NCI-H2171 (cell line): ENCODE measurements at places on chromosomes 6 and 20.

DNA sequence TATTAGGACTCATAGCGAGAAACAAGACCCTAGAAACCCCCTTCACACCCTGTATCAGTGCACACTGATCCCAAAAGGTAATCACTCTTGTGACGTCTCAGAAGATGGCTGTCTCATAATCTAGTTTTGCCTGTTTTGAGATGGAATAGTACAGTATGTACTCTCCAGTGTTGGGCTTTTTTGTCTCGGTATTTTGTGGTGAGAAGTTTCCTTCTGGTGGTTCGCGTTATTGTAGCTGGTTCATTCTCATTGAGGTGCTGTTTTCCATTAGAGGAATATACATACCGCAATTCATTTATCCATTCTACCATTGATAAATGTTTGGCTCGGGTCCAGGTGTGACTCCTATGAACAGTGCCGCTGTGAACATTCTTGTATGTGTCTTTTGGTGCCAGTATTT lies 27.9 kb upstream of the MAP3K4 start:
- no peak for DNase-seq

- DNase-seq: no peak
Observed at GRCh38 chr20:5056801-5057599, 55.7 kb upstream of the SLC23A2 start.

- no peak for DNase-seq
Observed at GRCh38 chr20:53092772-53093300, 120.7 kb downstream of the TSHZ2 start.

DNA sequence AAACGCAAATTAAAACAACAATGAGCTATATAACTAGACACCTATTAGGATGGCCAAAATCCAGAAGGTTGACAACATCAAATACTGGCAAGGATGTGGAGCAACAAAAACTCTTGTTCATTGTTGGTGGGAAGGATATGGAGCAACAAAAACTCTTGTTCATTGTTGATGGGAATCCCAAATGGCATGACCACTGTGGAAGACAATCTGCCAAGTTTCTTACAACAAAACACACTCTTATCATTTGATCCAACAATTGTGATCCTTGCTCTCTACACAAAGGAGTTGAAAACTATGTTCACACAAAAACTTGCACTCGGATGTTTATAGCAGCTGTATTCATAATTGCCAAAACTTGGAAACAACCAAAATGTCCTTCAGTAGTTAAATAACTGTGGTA lies 61.8 kb upstream of the LAMA2 start:
- no peak for DNase-seq

- DNase-seq: no peak
Observed at GRCh38 chr6:157516319-157517026, 135.5 kb downstream of the ZDHHC14 start.

- no peak for DNase-seq
Observed at GRCh38 chr6:57434944-57435343, 117.5 kb downstream of the PRIM2 start.

GRCh38 chr6:25578538-25578937 lies 73.5 kb upstream of the SCGN start:
- no peak for DNase-seq

DNA sequence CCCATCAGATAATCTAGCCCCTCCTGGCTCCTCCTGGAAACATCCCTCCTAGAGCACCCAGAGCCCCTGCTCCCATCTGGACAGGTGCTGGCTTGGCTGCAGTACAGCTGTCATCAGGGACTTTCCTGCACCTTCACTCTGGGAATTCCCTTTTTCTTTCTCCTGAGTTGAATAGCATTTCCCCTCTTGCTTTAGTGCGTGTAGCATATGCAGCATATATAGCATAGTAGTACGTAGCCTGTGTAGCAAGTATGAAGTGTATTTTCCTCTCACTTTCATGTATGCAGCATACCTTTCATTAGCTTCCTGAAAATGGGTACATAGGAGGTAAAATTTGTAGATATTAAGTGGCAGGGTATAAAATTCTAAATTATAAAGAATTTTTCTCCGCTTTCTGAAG lies 352.9 kb downstream of the ESR1 start:
- DNase-seq: no peak

DNA sequence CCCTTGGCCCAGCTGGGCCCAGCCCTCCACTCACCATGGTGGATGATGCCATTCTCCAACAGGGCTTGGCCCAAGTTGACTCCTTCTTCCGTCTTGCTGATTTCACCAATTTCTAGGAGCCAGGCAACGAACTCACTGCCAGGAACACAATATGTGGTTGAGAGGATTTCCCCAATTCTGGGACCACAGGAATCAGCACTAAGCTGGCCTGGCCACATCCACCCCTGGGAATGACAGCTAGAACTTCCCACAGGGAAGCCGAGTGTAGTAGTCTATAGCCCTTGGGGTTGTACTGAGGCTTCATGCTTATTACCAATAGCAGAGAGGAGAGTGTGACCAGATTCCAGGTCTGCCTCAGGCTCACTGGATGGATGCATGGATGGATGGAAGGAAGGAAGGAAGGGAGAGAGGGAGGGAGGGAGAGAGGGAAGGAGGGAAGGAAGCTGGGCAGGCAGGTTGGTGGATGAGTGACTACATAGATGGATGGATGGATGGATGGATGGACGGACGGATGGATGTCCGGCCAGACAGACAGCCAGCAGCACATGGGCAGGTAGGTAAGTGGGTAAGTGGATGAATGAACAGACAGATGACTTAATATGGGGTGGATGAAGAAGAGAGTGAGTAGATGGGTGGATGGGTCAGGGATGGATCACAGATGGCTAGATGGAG lies 146.5 kb downstream of the PREX1 start:
- DNase-seq: no peak

DNA sequence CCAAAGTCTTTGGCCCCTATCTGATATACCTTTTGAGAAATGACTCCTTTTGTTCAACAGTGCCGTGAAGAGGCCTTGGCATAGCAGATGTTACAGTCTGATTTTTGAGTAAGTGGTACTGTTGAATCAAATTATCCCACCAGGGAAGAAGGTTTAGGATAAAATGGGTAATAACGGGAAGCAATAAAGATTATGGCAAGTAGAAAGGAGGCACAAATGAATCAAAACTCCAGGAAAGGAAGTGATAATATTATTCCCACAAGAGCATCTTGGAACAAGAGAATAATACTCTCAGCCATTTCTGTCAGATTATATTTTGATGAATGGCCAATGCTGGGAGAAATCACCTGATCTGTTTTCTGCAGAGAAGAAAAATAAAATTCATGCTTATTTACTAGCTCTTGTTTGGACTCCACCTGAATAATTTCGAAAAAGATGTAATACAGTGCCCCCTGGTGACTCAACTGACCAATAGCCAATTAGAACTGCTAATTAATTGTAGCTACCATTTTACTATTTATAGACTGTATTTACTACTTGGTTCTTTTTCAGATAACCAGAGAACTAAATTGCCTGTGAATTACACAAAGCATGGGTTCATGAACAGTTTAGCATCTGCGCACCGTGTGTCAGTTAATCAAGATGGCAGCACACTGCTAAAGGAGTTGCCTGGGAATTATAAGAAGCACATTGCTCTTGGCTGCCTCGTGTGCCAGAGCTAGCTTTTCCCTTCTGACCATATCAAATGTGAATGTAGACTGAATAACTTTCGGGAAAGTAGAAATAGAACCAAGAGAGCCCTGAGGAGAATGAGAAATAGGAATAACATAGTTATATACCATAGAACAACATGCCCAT lies 78.5 kb upstream of the TRDN start:
- no peak for DNase-seq

DNA sequence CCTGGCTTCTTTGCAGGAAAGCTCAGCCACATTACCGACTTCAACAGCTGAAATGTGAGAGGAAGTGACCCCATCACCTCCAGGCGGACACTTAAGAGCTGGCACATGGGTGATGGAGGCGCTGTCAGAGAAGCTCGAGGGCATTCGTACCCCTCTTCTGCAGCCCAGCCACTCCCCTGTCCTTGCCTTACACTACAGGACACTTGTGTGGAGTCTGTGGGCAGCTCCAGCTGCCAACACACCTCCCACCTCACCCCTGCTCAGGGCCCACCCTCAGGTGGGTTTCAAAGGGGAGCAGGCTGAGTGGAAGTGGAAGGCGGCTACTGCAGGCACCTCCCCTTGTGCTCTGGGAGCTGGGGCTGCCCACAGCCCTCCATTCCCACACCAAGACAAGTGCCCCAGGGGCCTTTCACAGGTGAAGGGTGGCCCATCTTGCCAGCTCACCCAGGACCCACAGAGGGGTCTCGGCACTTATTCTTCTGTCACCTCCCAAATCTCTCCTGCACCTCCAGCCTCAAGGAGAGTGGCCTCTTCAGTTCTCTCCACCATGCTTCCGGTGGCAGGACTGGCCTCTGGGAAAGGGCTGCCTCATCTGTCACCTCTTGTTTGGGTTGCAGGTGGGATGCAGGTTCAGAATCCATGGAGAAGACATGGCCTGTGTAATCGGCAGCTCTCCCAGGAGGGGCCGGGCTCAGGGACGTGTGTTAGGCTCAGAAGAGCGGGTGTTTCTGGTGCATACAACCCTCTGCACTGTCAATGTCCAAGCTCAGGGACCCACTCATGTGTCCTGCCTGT lies 49.8 kb downstream of the IRF4 start:
- DNase-seq: no peak

GRCh38 chr20:45291526-45291925 lies 15.1 kb upstream of the RBPJL start:
- DNase-seq: no peak

DNA sequence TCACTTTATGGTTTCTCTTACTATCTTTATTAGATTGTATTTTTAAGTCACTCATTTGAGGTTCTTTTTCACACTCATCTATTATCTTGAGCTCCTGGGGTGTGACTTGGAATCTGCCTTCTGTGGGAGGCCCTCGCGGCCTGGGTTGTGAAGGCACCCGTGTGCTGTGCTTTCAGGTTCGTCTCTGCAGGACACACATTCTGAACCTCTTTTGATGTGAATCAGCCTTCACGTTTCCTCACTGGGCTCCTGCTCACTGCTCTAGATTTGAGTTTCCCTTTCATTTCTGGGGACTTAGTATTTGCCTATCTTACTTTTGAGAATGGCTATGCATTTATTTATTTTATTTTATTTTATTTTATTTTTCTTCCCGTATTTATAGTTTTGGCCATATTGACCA lies 97.8 kb downstream of the PACRG start:
- DNase-seq: no peak

DNA sequence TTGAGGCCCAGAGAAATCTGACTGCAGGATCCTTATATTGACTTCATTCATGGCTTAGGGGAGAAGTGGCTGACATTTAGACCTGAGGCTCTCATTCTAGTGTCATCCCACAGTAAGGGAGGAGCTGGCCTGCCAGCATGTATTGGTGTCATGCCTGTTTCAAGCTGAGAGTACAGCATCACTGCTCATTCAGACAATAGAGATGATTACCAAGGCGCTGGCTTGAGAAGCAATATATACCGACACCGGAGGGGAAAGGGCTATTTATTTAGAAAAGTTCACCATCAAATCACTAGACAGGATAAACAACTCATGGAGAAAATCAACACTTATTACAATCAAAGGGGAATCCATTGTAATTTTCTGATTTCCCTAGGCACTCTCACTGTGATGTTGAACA lies 84.4 kb upstream of the HDAC2 start:
- DNase-seq: no peak

- no peak for DNase-seq
Observed at GRCh38 chr6:161279677-161280415, 6.0 kb upstream of the AGPAT4 start.

GRCh38 chr6:63685446-63686379 lies 50.1 kb downstream of the PHF3 start:
- no peak for DNase-seq

- no peak for DNase-seq
Observed at GRCh38 chr6:28429781-28430180, 13.5 kb downstream of the ZSCAN23 start.

DNA sequence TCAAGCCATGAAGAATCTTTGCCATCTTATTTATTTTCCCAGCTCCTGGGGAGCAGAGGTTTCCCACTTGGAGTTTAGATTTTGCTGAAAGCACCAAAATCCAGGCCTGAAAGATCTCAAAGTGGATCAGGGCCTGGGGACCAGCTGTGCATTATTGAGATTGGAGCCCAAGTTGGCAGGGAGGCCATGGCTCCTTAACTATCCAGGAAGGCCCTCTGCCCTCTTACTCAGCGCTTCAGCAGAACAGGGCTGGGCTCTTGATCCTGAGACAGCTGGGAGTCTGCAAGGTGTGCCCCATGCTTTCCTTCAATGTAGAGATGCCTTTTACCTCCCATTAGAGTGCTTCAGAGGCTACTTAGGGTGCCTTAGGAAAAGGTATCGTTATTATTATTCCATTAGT lies 24.6 kb downstream of the FOXO3 start:
- no peak for DNase-seq

- DNase-seq: no peak
Observed at GRCh38 chr6:106070636-106071035, 15.5 kb upstream of the PRDM1 start.

DNA sequence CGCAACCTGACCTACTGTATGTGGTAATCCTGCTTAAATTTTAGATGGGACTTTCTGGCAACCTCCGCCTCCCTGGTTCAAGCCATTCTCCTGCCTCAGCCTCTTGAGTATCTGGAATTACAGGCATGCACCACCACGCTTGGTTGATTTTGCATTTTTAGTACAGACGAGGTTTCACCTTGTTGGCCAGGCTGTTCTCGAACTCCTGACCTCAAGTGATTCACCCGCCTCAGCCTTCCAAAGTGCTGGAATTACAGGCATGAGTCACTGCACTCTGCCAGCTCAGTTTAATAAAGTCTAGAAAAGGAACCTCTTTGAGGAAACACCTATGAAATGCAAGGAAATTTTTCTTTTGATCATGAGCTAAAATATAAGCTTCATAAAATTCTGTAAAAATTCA lies 9.0 kb upstream of the PLCB4 start:
- DNase-seq: no peak

DNA sequence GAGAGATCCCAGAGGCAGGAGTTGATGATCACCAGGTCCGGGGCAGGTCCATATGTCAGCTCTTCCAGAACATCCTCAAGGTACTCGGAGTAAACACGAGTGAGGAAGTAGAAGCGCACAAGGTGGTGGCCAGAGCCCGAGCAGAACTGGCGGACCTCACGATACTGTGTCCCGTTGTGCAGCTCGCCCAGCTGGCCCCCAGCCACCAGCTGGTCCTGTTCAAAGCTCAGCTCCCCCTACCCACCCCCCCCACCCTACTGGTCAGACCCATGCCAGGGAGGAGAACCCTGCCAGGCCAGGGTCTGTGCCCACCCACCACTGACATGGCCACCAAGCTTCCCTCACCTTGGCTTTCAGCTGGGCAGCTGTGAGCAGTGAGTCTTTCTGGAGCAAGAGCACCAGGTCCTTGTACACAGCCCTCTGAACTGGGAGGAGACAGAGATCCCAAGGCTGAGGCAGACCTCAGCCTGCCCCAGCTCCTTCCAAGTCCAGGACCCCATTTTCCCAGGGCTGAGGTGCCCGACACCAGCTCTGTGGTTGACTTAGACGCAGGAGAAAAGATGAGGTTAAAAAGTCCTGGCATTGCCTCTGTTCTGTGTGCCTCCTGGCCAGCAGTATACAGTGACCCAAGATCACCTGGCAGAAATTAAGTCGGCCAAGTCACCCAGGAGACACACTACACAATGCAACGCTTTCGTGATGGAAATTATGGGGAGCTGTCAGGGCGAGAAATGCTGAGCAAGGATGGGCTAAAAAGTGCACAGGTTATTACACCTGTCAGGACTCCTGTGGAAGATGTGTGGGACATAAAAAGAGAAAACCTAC lies 1.4 kb downstream of the PCED1A start:
- no peak for DNase-seq
